ENCODE measurements at places on chromosomes 16 and 17.

DNA sequence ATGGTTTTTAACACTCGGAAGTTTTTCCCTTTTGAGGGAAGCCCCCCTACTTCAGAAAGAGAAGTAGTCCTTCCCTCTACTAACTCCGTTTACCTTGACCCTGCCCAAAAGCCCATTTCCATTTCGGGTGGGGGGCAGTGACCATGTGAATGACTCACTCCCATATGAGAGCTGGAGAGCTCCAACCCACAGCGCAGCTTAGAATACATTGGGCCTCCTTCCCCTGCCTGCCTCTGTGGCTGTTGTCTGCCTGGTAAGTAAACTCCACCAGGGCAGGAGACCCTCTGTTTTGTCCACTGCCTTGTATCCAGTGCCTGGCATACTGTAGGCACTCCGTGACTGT, 985 bp downstream of the SGSM2 start:
- no peak for DNase-seq

GRCh38 chr17:60623415-60623814, 23.4 kb downstream of the PPM1D start:
- no peak for DNase-seq

DNA sequence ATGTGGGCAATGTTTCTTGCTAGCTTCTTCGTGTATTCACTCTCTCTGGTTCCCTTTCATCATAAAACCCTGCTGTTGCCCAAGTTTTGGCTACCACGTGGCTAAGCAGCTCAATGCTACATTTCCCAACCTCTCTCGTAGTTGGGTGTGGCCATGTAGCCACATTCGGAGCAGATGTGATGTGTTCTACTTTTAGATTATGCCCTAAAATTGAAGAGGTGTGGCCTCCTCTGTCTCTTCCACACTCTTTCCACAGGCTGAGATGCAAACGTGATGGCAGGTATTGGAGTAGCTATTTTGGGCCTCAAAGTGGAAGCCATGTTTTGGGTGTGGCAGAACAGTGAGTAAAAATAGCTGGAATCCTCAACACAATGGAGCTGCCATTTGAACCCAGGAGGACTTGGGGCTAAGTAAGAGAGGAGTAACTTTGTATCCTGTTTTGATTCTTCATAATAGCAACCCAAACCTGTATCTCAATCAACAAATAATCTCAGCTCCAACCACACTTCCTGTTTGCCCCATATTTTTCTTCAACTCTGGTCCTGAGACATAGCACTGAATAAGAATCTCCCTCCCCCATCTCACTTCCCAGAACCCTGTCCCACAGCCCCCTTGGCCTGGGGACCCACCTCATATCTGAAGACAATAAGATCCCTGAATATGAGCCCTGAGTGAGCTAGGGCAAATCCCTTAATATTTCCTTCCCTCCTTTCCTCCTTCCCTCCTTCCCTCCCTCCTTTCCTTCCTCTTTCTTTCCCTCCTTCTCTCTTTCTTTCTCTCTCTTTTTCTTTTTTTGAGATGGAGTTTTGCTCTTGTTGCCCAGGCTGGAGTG, 4.0 kb downstream of the NUPR1 start:
- DNase-seq: no peak

DNA sequence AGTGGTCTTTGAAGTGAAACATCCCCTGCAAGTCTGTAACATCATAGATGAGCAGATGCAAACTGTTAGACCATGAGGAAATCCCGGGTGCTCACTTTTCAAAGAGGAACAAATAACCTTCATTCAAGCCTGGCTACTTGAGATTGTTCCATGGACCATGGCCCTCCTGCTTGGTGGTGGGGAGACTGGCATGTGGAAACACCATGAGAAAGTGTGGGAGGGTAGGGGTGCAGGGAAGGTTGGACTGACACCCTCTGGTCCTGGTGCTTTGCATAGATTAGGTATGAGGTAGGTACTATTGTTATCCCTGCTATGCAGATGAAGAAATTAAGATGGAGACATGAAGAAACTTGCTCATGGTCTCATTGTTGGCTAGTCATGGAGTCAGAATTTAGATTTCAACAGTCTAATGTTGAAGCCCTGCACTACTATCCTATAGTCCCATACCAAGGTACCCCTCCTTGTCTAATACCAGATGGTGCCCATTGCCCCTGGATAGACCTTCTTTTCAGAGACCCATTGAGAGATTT, 59.0 kb downstream of the SPACA3 start:
- no peak for DNase-seq

DNA sequence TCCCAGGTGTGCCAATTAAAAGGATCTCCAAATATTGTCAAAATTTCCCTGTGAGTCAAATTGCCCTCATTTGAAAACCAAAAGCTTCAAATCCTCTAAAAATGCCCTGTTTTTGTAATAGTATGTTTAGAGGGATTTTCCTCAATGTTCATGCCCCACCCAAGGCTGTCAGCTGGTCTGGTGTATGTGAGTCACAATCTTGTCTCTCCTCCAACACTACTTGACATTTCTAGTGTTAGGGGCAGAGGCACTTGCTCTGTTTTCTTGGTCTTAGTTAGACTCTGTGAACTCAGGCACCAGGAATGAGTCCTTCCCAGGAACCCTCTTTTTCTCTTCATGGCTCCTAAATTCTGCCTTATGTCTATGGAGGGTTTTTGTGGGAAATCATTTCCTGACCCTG, 634.8 kb downstream of the KCNJ2 start:
- DNase-seq: no peak

GRCh38 chr17:45370949-45371413, 54.2 kb upstream of the MAP3K14 start:
- no peak for DNase-seq

GRCh38 chr16:49742428-49743202, 113.3 kb downstream of the ZNF423 start:
- no peak for DNase-seq

DNA sequence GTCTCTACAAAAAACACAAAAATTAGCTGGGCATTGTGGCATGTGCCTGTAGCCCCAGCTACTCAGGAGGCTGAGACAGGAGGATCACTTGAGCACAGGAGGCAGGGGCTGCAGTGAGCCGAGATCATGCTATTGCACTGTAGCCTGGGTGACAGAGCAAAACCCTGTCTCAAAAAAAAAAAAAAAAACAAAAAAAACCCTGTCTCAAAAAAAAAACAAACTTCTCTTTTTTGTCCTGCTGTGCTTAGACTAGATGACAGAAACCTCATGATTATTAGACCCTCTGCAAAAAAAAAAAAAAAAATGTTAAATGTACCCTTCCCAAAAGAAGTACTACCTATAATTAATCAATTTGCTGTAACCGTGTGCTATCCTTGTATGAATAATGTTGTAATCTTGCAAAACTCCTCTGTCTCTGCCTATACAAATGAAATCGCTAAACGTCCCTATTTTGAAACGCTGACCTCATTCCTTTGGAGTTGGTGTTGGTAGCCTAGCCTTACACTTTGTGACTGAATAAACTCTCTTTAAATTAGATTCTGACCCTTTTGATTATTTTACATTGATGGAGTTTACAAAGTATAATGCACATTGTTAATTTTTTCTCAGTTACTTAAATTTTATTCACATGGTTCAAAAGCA, 13.6 kb upstream of the DHRS7B start:
- no peak for DNase-seq

DNA sequence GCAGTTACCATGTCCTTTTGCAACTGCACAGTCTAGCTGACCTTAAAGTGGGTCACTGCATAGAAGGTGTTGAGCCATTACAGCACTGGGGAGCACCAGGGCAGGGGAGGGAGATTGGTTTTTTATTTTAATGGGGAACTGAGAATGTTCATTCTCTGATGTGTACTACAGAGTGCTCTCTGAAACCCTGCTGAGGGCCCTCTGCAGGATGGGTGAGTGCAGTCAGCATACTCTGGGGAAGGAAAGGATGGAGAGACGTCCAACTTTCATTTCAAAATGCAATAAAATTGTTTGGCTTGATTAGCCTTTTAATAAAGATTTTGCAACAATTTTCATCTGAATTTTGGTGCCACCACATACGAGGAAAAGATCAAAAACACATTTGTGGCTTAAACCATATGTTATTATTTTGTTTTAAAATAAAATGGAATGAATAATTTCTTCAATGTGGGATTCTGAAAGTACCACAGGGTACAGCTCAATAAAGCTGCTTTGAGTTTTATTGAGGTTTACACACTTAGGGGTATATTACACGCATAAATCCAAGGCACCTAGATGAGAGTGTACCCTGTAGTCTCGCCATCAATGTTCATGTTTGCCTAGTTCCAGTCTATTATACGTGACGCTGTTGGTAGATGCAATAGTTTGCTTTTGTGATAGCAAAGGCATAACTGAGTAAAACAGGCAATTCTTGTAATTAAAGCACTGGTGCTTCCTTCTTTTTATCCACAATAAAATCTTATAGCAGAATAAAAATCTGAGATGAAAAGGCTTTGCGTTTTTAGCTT, 73.5 kb downstream of the SNX11 start:
- no peak for DNase-seq

DNA sequence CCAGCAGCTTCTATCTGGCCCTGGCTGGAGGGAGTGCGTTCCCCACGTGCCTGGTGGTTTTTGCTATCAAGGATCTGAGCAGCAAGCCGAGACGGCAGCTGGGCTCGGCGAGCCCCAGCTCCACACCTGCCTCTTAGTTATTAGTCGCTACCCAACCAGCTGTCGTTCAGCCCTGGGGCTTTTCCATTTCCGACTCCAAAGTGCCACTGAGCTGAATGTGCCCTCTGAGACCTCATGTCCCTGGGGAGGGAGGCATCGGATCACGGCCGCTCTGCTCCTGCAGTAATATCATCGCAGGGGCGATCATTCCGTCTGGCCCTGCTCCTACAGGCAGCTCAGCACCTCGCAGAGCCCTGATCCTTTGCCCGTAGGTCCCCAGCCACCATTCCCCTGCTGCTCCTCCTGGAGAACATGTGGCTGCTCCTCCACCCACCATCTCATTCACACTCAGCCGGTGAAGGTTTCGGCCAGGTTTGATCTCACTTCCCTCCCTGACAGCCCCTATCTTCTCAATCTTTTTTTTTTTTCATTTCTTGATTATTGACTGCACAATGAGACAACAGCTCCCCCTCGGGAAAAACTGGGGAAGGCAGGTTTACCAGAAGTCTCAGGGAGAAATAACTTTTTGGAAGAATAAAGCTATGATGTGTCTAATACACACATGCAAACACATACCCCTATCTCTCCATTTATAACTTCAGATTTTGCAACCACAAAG, 86.7 kb downstream of the ZFHX3 start:
- DNase-seq: no peak

DNA sequence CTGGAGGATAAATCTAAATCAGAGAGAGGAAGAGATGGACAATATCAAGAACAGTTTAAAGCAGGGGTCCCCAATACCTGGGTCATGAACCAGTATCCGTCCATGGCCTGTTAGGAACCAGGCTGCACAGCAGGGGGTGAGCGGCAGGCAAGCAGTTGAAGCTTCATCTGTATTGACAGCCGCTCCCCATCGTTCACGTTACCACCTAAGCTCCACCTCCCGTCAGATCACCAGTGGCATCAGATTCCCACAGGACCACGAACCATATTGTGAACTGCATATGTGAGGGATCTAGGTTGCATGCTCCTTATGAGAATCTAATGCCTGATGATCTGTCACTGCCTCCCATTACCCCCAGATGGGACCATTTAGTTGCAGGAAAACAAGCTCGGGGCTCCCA, 226.5 kb downstream of the SLC39A11 start:
- DNase-seq: no peak

GRCh38 chr16:19126300-19126699, 12.5 kb downstream of the ITPRIPL2 start:
- no peak for DNase-seq

DNA sequence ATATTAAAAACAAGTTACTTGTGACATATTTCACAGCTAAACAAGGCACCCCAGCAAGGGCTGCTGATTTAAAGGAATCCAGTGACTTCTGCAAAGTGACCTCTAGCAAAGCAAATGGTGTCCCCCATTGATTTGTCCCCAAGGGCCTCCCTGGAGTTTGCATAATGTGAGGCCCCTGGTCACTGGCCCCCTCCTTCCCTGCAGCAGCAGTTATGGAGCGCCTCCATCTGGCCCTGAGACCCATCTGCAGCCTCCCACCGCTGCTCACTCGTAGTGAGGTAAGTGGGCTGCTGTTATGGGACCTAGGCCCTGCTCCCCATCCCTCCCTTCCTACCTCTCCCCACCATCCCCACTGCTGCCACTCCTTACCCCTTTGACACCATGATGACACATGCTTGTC, 19.6 kb upstream of the EEF2K start:
- DNase-seq: no peak

GRCh38 chr16:50902457-50902856, 160.6 kb downstream of the CYLD start:
- no peak for DNase-seq

Data from cortex of kidney (tissue), 1 donor.